Temporal lobe (tissue), 4 donors: ENCODE measurements at places on chromosomes 2 and 18. TPM values are rescaled to one million over a fixed set of nuclear protein-coding genes. Genes with fewer than 3 reads are reported as not detected.

Gene ZNF514
- total RNA-seq, result 24.1 TPM

Gene HAT1
- 39.1 TPM for total RNA-seq

Gene C1GALT1C1L
- not detected for total RNA-seq

Gene DRC1
- 3.0 TPM for total RNA-seq

Gene TMEM131
- 38.6 TPM for total RNA-seq

Gene SPDYA
- 1.5 TPM for total RNA-seq
